ENCODE measurements at places on chromosomes 7 and 10.
A peak's percentile ranks its signal among the peaks of the same experiment; 100 is the strongest.

DNA sequence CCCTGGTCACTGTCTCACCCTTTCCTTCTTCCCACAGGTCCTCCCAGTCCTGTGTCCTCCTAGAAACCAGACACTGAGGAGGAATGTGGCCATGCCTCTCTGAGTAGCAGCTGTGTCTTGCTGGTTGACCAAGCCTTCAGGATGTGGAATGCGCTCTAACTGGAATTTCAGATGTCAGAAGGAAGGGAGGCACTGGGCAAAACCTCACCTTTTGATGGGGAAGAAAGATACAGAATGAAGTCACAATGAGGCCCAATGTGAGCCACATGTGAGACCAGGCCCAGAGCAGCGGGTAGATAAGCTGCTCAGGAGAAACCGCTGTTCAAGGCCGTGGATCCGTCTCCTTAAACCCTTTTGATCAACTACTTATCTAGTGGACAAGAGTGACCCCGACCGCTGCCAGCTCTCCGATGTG is 54.8 kb upstream of the ECHDC3 start:
- ATAC-seq = peak; percentile 70

GRCh38 chr10:102240467-102241031 is 763 bp downstream of the PITX3 start:
- no peak for ATAC-seq

GRCh38 chr7:136339464-136339863 is 362.3 kb upstream of the MTPN start:
- ATAC-seq = no peak

GRCh38 chr7:507623-508300 is 11.9 kb downstream of the PDGFA start:
- ATAC-seq = no peak

- no peak for ATAC-seq
Measured at GRCh38 chr10:33381451-33382215, 47.2 kb upstream of the NRP1 start.

DNA sequence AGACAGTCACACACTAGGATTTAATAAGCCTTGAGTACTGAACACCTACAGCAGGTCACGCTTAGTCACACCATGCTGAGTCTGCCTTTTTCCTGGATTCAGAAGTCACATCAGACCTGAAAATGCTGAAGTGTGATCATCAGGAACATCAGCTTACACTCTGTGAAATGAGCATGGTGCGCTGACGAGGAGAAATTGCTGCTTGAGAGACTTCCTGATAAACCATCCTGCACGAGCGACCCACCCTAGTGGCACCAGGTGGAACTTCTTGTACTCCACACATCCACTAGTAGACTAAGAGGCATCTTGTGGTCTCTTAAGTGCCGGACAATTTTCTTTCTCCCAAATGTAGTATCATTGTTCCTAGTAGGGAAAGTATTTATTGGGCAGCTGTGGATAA is 51.8 kb upstream of the MRLN start:
- ATAC-seq = peak; percentile 81

DNA sequence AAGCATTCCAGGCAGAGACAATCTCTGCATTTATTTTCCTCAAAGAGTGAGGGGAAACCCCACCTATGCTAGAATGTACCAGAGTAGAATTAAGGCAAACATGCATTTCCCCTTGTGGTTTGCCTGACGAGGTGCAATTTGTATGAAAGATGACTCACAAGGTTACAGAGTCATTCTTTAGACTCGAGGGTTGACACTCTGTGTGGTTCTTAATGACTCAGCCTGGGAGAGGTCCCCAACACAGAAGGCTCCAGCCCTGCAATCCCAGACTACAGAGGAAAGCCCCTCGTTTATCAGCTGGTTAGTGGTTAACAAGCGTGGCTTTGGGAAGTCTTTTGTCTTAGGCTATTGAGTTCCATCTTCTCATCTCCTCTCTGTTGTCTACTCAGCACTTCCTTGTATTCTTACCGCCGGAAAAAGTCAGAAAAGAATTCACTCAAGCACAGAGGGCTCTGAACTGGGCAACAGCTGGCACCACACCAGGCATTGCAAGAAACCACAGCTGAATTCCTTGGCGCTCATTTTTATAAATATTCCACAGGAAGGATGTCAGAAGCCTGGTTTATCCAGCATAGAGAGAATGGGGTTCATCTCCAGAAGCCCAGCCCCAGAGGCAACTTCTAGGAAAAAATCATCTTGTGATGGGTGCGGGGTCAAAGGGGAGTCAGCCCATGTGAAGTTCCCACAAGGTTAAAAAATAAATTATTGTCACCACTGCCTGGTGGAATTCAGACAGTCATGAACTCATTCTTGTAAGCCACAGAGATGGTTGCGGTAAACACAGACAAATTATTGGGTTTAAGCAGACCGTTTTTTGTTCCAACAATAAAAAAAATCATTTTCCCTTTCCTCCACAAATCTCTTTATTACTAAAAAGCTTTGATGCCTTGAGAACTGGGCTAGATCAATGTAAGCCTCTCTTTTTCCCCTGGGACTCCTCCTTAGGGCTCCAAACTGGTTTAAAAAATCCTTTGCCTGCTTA is 24.5 kb upstream of the SVIL start:
- ATAC-seq = peak; percentile 98

DNA sequence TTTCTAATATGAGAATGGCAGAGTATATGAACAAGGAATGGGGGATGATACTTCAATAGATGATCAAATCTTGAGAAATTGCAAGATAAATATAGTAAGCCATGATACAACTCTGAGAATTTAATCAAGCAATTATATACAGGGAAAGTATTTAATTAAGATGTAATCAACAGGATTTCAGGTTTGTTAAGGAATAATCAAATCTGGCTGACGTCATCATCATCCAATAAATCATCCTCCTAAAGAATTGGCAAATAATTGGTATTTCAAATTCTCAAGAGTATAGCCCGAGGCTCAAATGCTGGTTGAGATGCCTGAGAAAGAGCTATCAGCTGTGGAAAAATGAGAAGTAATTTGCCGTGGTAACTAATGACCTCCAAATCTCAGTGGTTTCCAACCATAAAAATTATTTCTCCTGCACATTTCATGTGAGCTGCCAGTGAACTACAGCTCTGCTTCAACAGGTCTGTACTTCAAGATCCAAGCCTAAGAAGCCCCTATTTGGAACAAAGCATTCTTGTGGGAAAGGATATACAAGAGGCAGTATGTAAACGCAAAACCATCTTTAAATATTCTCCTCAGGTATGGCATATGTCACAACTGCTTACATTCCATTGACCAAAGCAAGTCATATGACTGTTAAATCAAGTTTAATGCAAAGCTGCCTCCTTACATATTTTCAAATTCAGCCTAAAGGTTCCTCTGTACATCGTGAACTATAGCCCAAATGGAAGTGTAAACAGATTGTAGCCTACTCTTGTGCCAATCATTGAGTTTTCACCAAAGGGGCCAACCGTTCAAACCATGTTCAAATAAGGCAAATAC is 503.0 kb downstream of the KIF20B start:
- ATAC-seq = no peak

DNA sequence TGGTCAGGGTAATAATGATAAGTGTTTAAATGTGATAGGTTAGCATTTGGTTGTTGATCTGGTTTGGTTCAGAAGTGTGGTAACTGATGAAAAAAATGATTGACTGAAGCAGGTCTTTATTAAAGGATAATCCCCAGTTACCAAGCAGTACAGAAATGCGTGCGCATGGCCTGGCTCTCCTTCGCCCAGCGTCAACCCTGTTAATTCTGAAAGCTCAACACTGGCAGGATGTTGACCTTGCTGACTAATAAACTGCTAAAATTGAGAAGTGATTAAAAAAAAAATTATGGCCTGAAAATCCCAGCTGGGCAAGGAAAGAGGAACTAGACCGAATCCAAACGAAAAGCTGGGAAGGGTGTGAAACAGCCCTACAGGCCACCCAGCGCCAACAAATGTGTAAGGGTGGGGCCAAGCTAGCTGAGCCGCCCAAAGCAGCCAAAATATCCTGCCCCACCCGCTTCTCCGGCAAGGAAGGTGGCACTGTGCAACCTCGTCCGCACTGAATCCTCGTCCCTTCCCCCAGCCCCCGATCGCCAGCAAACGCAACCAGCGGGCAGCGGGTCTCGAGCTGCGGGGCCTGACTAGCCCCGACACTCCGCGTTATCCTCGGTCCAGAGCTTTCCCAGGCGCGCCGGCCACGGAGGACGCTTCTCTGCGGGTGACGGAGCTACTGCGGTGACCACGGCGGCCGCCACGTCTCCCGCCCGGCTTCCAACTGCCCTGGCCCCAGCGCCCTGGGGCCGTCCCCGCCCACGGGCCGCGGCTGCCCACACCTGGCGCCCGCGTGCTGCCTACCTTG is 561 bp downstream of the SHTN1 start:
- ATAC-seq = peak; percentile 95

DNA sequence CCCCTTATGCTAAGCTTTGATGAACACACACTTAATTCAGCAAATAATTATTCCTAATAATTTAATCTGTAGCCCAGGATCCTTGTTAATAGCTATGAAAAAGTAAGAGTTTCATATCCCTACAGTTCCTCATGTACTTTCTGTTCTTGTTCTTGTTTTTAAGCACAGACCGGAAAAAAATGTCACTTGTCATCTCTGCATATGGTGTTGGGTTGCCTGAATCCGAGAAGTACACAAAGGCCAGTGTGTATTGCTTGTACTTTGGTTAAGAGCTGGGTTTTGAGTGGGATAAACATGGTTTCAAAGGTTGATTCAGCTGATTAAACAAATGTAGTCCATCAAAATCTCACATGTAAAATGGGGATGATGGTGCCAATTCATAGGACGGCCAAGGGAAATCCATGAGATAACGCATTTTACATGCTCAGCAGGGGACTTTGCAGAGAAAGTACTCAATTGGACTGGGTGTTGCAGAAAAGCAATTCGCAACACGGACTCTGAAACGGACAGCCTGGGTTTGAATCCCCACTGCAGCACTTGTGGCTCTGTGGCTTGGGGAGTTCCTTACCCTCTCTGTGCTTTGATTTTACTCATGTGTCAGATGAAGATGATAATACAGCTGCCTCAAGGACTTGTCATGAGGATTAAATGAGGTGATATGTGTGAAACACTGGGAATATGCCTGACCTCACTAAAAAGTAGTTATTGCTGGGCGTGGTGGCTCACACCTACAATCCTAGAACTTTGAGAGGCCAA is 71.7 kb downstream of the MAP3K8 start:
- no peak for ATAC-seq

- no peak for ATAC-seq
Measured at GRCh38 chr10:113991091-113991860, 52.4 kb upstream of the ADRB1 start.

DNA sequence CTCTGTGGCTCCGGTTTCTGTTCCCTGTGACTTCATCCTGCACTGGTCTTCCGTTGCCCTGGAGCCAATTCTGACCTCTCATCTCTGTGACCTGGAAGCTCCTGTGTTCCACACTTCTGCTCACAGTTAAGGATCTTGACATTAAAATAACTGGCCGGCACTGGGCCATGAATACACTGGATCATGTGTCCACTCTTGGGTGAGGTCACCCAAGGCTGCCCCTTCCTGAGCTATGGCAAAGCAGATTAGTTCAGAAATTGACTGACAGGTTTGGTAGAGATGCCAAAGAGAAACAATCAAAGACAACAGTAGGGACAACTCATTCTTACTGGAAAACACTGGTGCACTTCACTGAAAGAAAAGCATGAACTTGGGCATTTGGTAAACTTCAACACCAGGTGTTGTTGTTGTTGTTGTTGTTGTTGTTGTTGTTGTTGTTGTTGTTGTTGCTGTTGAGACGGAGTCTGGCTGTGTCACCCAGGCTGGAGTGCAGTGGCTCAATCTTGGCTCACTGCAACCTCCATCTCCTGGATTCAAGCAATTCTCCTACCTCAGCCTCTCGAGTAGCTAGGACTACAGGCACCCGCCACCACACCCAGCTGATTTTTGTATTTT is 36.7 kb upstream of the GRID1 start:
- no peak for ATAC-seq

GRCh38 chr7:50706469-50706937 is 76.2 kb downstream of the GRB10 start:
- ATAC-seq = no peak

GRCh38 chr7:128041203-128041602 is 10.0 kb upstream of the LRRC4 start:
- ATAC-seq = no peak

GRCh38 chr10:52801947-52802346 is 29.4 kb upstream of the MBL2 start:
- ATAC-seq = no peak

- peak; percentile 89 for ATAC-seq
Measured at GRCh38 chr10:106440355-106440754, 724.2 kb downstream of the SORCS1 start.

DNA sequence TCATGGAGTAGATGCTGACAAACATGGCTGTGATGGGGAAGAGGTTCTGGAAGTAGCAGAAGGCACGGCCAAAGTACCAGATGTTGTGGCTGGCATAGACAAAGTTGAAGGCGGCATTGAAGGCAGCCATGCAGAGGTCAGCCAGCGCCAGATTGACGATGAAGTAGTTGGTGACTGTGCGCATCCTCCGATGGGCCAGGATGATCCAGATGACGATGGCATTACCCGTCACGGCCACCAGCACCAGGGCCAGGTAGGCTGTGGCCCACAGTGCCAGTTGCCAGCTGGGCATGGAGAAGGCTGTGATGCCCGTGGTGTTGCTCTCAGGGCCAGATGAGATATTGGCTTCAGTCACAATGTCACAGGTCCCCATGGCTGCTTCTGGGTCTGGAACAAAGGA is 767 bp downstream of the TACR2 start:
- ATAC-seq = no peak

- ATAC-seq = no peak
Measured at GRCh38 chr10:6516281-6516928, 63.7 kb downstream of the PRKCQ start.

All from esophagus mucosa (tissue), 1 donor.